ENCODE measurements at places on chromosomes 12 and 14.

GRCh38 chr14:75134644-75135043 is 7.8 kb upstream of the NEK9 start:
- no peak for DNase-seq

DNA sequence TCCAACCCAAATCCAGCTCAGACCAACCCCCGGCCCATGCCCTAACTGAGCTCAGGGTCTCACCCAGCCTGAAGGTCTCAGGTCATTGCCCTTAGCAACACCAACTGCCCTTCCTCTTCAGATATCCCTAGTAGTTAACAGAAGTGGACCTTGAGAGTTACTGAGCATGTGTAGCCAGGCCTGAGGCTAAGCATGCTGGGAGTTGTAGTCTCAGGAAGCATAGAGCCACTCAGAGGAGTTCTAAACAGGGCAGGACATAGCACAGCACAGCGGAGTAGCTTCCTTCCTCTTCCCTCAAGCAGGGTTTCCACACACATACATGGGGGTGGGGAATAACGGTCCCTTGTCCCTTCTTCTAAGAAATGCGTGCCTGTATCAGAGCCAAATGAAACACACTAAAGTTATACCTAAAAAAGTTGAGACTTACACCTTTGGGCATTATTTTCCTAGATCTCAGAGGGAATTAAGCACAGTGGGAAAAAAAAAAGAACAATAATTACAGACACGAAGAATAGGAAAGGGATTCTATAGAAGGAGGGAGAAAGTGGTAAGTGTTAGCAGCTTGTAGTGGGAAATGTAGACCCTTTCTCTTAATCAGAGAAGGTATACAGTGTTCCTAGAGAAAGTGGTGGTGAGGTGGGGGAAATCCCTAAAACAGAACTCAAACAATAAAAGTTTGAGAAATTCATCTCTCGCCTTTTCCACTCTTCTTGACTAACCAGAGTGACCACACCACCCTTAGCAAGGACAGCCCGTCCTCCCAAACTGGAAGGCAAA is 4.4 kb downstream of the KMT2D start:
- peak; percentile 74 for DNase-seq

GRCh38 chr14:82661258-82661657 is 1127.6 kb upstream of the SEL1L start:
- no peak for DNase-seq

DNA sequence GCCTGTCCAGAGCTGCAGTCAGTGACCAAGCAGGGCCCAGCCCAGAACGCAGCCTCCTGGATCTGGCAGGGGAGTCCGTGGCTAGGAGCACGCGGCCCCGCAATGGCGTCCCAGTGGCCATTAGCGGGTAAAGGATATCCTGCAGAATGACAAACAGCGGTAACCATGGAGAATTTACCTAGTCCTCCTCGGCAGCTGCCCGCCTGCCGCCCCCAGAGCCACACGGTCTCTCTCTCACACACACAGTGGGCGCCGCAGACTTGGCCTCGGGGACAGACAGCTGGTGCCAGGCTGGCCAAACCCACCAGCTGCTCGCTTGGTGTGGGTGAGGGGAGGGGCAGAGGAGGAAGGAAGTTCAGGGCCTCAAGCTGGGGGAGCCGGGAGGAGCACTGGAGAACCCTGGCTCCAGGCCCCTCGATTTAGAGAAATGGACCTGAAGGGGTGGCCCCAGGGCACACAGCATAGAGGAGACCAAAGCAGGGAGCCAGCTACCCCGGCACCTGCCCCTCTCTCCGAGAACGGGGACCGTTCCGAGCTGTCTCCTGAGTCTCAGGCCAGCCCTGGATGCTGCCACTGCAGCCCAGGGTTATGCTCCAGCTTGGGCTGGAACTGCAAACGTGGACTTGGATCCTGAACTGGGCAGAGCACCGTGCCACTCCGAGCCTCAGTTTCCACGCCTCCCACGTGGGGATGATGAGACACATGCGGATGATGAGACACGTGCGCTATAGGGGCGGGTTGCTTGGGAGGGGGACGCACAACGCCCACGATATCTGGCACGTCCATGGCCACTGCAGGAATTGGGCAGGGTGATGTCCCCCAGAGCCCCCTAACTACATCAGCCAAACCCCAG is 3.4 kb downstream of the CDK2AP1 start:
- no peak for DNase-seq

DNA sequence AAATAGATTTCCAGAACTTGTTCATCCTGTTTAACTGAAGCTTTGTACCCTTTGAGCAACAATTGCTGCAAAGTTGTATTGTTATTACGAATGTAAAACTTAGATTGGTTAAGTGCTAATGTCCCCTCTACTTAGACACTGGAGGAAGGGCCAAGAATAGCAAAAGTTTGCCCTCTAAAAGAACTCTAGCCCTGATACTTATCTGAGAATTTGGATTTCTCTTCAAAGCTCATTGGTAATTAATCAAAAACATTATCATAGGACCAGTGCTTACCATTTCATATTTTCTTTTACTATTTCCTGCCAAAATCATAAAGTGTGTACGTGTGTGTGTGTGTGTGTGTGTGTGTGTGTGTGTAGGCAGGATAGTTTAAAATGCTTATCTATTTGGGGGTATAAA is 58.2 kb downstream of the LMNTD1 start:
- DNase-seq, result peak; percentile 16

DNA sequence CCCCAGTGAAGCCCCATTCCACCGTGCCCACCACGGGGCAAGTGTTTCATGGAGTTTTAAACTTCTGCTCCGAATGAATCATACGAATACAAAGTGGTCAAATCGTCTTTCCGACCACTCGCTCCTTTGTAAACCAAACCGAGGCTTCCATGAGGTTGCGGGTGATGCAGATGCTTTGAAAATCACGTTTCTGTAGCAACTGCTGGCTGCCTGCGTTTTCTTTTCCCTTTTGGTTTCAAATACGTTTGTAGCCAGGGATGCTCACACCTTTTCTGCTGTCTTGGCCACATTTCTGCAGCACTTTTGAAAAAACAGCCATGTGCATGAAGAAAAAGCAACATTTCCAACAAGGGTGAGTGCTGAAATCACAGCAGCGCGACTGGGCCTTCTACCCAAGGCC is 33.7 kb downstream of the RFLNA start:
- no peak for DNase-seq

DNA sequence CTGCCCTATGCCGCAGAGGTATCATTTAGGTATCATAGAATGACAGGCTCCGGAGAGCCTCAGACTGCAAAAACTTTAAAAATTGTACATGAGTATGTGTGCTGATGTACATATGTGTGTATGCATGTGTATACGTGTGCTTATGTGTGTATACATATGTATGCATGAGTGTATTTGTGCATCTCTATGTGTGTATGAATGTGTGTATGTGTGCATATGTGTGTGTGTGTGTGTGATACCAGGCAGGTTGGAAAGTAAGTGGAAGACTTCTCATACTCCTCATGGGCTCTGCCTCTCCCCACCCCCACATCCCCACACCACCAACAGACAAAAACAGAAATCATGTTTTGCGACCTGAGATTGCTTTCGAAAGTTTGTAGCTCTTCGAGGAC is 621 bp upstream of the TMEM117 start:
- peak; percentile 17 for DNase-seq

GRCh38 chr14:86065407-86065806 is 535.5 kb downstream of the FLRT2 start:
- no peak for DNase-seq

DNA sequence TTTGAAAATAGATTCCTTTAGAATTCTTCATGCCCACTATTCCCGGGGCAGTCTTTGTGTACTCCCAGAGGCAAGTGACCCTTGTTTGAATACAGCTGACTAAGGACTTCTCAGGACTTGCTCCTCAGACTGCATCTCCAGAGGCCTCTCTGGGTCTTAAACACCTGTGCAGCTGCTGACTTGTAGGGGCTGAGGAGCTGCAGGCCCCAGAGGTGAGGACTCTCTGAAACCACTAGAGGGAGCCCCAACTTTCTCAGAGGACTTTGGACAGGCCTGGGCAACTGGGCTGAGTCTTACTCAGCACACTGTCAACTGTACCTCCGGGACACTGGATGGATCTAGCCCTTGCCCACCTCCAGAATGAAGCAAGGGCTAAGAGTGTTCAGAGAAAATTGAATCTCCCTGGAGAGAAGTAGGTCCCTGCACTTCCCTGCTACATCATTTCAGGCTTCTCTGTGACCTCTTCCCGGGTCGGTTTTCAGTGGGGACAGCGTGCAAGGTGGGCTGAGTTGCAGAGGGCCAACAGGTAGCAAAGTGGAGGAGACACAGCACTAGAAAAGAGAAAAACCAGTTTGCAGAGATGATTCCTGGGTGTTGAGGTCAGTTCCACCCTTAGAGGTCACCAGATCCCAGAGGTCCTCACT is 164.6 kb downstream of the TMEM117 start:
- DNase-seq, result peak; percentile 50

DNA sequence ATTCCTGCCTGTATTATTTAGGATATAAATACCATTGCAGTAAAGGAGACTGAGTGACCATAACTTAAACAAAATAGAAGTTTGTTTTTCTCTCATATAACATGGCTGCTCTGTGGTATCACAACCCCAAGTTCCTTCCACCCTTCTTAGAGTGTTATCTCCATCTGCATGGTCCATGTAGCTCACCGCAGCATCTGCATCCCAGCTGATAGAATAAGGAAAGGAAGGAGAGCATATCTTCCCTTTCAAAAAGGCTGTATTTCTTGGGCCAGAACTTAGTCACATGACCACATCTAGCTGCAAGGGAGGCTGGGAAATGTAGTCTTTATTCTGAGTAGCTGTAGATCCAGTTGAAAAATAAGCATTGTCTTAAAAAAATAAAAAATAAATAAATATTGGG is 184.8 kb upstream of the NUDT4 start:
- no peak for DNase-seq

DNA sequence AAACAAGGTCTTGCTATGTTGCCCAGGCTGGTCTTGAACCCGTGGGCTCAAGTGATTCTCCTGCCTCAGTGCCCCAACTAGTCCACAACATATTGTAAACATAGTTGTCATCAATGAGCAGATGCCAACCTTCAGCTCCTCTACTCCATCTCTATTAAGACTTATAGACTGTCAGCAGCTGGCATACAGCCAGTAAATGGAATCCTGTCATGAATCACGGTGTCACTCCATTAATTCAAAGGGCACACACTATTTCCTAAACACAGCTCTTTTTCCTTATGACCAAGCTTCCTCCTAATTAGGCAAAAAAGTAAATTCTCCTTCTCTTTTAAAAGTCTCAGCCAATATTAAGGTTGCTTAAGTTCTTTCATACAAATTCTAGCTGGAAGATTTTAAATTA is 111.2 kb downstream of the ITPR2 start:
- DNase-seq, result no peak

DNA sequence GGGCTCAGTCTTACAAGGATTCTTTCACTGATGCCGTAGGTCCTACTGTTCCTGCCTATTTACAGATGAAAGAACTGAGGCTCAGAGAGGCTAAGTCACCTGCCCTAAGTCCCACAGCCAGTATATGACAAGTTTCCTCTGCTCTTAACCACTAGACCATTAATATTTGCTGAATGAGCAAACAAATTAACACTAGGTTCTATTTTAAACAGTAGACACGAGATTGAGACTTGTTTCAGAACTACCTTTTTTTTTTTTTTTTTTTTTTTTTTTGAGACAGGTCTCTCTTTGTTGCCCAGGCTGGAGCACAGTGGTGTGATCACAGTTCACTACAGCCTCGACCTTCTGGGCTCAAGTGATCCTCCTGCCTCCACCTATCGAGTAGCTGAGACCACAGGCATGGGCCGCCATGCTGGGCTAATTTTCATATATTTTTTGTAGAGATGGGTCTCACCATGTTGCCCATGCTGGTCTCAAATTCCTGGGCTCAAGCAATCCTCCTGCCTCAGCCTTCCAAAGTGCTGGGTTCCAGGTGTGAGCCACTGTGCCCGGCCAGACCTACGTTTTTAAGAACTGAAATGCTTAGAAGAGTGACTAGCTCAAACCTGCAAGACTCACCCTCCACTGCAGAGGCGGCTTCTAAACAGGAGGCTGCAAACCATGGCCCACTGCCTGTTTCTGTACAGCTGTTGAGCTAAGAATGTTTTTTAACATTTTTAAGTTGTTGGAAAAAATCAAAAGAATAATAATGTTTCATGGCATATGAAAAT is 12.9 kb downstream of the SYNE3 start:
- DNase-seq, result no peak

DNA sequence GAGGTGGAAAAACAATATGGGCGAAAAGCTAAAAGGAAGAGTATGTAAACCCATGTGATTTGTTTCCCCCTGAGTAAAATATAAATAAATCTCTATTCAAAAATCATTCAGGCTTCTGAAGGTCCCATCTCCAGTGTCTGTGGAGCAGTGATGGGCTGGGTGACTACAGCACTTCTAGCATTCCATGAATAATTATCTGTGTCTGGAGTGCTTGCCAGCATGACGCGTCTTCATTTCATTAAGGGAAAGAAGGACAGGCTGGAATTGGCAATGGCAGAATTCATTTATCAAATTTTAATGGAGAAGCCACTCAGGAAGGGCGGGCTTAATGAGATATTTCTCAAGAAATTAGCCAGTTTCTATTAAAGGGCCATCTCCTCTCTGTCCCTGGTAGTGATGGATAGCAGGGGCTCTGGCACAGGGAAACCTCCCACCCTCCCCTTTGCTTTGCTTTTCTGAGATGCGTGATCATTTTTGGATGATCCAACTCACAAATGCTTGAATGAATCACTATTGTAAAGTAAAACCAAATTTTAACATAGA is 916.3 kb upstream of the SEL1L start:
- DNase-seq, result no peak

GRCh38 chr14:64706593-64707193 is 2.5 kb downstream of the PLEKHG3 start:
- no peak for DNase-seq

GRCh38 chr14:67717048-67717447 is 15.4 kb downstream of the RDH12 start:
- DNase-seq, result no peak

- DNase-seq, result peak; percentile 73
Observed at GRCh38 chr12:53299101-53299453, 418 bp upstream of the MYG1 start.

GRCh38 chr12:109736552-109737108 is 23.0 kb downstream of the FAM222A start:
- DNase-seq, result peak; percentile 47

GRCh38 chr14:64891839-64892375 is 12.2 kb upstream of the SPTB start:
- peak; percentile 80 for DNase-seq

DNA sequence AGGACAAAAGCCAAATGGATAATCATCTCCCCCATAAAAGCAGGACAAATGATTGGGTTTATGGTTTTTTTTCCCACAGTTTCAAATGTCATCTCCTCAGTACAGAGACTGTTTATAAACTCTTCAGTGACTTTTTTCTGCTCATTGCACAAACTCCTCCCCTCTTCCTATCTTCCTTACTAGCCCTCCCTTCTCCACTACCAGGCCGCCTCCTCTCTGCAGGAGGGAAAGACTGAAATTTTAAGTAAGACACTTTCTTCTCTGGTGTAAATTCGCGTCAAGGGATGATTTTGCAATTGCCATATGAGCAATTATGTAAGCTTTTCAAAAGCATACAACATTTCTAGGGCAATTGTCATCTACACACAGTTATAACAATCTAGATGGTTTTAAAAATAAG is 37.0 kb downstream of the BTG1 start:
- DNase-seq, result peak; percentile 33

GRCh38 chr12:18165422-18165871 is 75.5 kb upstream of the RERGL start:
- DNase-seq, result peak; percentile 55

GRCh38 chr12:82710741-82711140 is 24.0 kb downstream of the TMTC2 start:
- DNase-seq, result no peak

- DNase-seq, result no peak
Observed at GRCh38 chr14:61889914-61890351, 127.7 kb downstream of the SNAPC1 start.

Measured in fibroblast of the aortic adventitia (primary cell).